Keratinocyte (primary cell): ENCODE measurements at places on chromosomes 11 and 22. TPM values are rescaled to one million over a fixed set of nuclear protein-coding genes. Genes with fewer than 3 reads are reported as not detected.

The BRMS1 gene
- polyA plus RNA-seq: 61.4 to 65.8 TPM (median 64.8 TPM) in 3 replicates

The RASSF10 gene
- polyA plus RNA-seq: 1.4 to 2.1 TPM (median 1.6 TPM) in 3 replicates

The DEPDC7 gene
- 15.5 to 29.8 TPM (median 19.3 TPM) in 3 replicates for polyA plus RNA-seq

The KCNJ1 gene
- 0.06 to 0.12 TPM (median 0.09 TPM) in 3 replicates for polyA plus RNA-seq

The NRIP3 gene
- 0.93 to 1.0 TPM (median 1.00 TPM) in 3 replicates for polyA plus RNA-seq

The ACRV1 gene
- not detected in 3 replicates for polyA plus RNA-seq

The MS4A2 gene
- polyA plus RNA-seq: not detected in 3 replicates

The ZMAT5 gene
- 11.1 to 16.6 TPM (median 11.4 TPM) in 3 replicates for polyA plus RNA-seq

The RCOR2 gene
- polyA plus RNA-seq: 0.35 to 0.62 TPM (median 0.46 TPM) in 3 replicates

The IL10RA gene
- 0.04 to 0.23 TPM (median 0.14 TPM) in 3 replicates for polyA plus RNA-seq

The SCO2 gene
- 1.9 to 4.3 TPM (median 2.4 TPM) in 3 replicates for polyA plus RNA-seq

The ACTN3 gene
- polyA plus RNA-seq: not detected in 3 replicates

The SCN2B gene
- 0.48 to 0.59 TPM (median 0.56 TPM) in 3 replicates for polyA plus RNA-seq

The MS4A5 gene
- polyA plus RNA-seq: not detected in 3 replicates

The E2F8 gene
- polyA plus RNA-seq: 0.39 to 2.4 TPM (median 2.0 TPM) in 3 replicates

The OR51A2 gene
- polyA plus RNA-seq: not detected in 3 replicates

The PAK1 gene
- 77.3 to 85.8 TPM (median 78.2 TPM) in 3 replicates for polyA plus RNA-seq

The CTTN gene
- 184 to 221 TPM (median 195 TPM) in 3 replicates for polyA plus RNA-seq

The GRIK4 gene
- polyA plus RNA-seq: not detected in 3 replicates

The MS4A6E gene
- not detected in 3 replicates for polyA plus RNA-seq

The KCTD14 gene
- 0.81 to 3.4 TPM (median 2.1 TPM) in 3 replicates for polyA plus RNA-seq

The CERK gene
- 11.7 to 12.7 TPM (median 11.9 TPM) in 3 replicates for polyA plus RNA-seq

The P2RX6 gene
- polyA plus RNA-seq: 0.65 to 1.0 TPM (median 0.87 TPM) in 3 replicates

The PACSIN3 gene
- 28.1 to 32.9 TPM (median 32.6 TPM) in 3 replicates for polyA plus RNA-seq
